NCI-H2081 treated with DMSO at 0.1 percent for 48 hours (cell line): ENCODE measurements at places on chromosomes 11 and 22.

DNA sequence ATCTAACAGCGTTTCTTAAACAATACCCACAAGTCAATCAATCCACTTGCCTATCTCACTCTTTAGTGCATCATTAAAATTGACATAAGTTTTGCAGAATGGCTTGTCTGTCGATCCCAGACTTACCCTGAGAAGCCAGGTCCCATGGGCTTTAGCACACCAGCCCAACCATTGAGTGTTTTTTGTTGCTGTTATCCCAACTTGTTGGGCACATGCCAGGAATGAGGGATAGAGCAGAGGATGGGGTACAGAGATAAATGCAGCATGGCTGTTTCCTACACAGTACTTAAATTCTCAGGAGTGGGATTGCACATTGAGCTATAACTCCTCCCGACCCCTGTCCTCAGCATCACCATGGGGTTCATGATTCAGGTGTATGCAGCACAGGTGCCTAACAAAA is 64.2 kb upstream of the RASSF10 start:
- no peak for DNase-seq

DNA sequence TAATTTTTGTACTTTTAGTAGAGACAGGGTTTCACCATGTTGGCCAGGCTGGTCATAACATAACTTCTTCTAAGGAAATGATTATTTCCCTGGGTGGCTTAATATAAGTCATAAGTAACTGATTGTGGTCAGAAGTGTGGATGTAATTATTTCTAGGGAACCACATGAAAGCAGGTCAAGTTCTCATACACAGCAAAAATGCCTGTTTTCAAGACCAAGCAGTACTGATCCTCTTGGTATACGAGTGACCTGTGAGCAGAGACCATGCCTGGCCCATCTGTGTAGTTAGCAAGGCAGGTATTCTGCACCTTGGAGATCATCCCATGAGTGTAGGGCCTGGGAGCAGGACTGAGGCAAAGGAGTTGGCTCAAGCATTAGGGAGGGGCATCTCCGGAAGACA is 32.5 kb upstream of the NUCB2 start:
- no peak for DNase-seq

- no peak for DNase-seq
These were observed 197.0 kb downstream of the PGR start for GRCh38 chr11:100932474-100933100.

- peak; percentile 48 for DNase-seq
These were observed 22.0 kb downstream of the ST14 start for GRCh38 chr11:130181295-130182272.

DNA sequence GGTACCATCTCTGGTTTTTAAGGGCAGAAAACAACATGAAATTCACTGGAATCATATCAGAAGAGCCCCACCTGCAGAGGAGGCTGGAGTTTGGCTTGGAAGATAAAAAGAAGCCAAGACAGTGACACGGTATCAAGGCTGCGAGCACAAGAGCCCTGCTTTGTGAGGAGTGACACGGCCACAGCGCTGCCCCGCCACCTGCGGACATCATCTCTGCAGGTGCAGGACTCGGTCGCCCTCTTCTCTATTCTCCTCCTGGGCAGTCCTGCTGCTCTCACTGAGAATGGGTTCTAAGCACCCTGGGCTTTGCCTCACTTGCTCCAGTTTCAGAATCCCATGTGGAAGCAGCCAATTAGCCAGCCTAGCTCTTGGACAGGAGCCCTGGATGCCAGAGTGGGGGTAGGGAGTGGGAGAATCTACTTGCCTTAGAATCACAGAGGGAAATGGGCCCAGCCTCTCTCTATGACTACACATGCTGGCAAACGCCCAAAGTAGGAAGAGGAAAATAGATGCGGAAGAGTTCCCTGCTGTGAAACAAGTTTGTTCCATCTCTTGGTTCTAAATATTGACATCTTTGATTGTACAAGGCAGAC is 17.1 kb downstream of the APOL4 start:
- DNase-seq = no peak

DNA sequence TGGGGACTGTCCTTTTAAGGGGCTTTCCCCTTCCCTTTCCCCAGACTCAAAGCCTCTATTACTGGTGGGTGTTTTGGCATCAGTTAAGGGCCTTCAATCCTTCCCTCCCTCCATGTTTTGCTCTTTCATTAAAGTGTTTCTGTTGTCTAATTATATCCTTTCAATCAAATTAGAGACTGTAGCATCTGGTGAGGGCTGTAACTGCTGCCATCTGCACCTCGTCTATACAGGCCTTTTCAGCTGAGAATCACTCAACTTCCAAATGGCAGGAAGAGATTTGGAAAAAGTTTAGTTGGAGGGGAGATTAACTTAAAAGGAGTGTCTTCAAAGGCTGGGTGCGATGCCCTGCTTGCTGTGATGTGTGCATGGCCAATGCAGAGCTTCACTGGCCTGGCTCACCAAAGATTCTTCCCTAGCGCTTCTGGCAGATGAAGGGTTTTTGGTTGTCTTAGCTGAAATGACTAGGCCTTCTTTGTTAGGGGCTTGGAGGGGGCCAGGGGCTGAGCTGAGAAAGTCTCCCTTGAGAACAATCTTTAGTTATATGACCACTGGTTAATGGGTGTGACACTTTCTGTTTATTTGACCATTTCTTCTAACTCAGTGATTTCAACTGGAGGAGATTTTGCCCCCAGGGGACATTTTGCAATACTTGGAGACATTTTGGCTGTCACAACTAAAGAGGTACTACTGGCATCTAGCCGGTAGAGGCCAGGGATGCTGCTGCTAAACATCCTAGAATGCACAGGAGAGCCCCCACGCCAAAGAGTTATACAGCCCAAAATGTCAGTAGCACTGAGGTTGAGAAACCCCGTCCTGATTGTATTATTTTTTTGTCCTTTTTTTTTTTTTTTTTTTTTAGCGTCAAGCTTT is 7.5 kb downstream of the KREMEN1 start:
- DNase-seq = no peak

DNA sequence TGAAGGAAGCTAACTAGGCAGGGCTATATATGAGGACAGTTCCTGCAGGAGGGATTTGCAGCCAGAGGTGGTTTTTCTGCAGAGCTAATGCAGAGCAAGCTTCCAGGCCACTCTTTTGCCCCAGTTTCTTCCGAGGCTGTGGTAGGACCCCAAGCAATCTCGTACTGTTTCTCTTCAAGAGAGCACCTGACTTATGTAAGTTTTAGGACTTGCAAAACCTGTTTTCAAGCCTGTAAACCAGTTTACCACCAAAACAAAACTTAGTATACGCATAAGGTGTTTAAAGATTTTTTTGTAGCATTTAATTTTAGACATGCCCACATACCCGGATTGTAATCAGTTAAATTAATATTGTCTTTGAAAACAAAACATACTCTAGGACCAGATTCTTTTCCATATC is 7.7 kb upstream of the APLP2 start:
- DNase-seq = no peak

GRCh38 chr11:12079726-12080556 is 30.4 kb upstream of the MICAL2 start:
- DNase-seq = no peak

- no peak for DNase-seq
These were observed 118.7 kb upstream of the LARGE1 start for GRCh38 chr22:34038801-34039555.

DNA sequence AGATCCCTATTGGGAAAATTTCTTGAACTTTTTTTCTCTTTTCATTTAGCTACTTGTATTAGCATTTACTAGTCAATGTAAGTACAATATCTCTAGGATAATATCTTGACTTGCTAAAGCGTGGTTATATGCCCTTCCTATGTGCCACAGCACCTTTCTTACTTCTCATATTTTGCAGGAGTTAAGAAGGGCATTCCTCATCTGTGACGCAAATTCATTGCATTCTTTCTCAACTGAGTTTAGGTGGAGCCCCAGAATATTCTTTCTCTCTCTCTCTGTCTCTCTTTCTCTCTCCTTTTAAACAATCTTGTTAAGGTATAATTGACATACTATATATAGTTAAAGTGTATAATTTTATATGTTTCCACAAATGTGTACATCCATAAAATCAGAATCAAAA is 266.1 kb downstream of the RAB38 start:
- DNase-seq = no peak

GRCh38 chr11:68009391-68010089 is 587 bp upstream of the ALDH3B1 start:
- no peak for DNase-seq

GRCh38 chr22:41048791-41049717 is 43.3 kb upstream of the EP300 start:
- DNase-seq = no peak

DNA sequence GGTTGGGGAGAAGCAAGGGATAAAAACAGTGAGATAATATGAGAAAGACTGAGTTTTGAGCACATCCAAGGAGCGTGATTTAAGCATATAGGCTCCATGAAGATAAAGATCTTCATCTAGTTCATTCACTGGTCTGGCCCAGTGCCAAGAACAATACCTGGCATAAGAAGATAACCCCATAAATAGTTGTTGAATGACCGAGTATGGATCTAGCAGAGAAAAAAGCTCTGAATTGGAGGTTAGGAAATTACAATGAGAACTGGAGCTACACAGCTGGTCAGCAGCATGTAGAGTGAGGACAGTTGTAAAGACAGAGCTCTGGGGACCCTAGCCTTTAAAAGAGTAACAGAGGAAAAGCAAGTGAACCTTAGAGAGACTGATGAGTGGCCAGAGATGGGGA is 33.0 kb upstream of the PAK1 start:
- DNase-seq = no peak

DNA sequence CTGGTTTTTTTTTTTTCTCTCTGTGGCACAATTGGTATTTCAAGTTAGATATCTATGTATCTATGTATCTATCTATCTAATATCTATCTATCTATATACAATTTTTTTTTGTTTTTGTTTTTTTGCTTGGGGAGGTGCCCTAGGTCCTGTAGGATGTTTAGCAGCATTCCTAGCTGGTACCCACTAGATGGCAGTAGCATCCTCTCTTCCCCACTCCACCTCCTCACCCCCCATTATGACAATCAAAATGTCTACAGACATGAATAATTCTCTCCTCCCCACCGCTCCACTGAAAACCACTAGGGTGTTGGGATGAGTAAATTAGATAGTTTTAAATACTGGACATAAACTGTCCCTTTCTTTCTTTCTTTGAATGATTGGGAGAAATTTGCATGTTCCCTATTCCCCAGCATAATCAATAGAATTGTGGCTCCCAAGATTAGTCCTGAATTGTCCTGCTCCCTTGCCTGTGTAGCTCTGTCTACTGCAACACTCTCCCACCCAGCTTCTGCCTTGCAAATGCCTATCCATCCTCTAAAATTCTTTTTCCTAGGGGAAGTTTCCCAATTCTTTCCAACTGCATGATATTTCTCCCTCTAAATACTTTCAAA is 1152.4 kb downstream of the LRRC4C start:
- DNase-seq = peak; percentile 6

GRCh38 chr11:61828629-61829407 is 718 bp downstream of the FADS2 start:
- no peak for DNase-seq

DNA sequence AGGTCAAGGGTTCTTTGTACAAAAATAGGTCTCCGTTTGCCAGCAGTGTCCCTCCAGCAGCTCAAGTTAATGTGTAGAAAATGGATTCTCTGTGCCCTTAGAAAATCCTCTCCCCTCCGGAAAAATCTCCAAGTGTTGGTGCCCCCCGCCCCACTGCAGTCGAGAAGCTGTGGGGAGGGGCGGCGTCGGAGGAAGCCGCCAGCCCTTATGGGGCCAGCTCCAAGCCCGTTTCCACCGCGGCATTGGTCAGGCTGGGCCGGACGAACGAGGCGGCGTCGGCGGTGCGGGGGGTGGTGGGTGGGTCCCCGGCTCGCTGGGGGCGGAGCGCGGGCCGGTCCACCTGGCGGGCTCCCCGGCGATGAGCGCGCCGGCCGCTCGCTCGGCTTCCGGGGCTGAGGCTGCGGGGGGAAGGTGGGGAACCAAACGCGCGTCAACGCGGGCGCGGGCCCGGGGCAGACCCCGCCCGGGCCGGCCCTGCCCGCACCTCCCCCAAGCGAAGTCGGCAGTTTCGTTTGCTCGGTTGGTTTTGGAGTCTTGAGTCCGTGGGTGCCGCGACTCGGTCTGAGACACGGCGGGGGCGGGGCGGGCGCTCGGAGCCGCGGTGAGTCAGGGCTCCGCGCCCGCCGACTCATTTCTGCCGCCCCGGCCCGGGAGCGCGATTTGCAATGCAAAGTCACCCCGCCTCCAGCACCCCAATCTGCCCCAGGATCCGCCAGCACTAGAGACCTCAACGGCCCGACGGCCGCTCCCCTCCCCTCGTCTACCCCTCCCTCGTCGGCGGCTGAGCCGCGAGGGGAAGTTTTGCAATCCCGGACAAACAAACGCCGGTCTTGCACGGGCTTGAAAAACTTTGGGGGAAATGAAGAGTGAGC is 1.4 kb downstream of the ASCL2 start:
- DNase-seq = no peak

- no peak for DNase-seq
These were observed 64.0 kb downstream of the CCDC81 start for GRCh38 chr11:86438685-86439084.

GRCh38 chr11:93051186-93051585 is 81.7 kb downstream of the MTNR1B start:
- DNase-seq = no peak

GRCh38 chr22:35008213-35008612 is 57.7 kb upstream of the ISX start:
- DNase-seq = no peak

- no peak for DNase-seq
These were observed 1078.0 kb downstream of the NTM start for GRCh38 chr11:132448334-132448995.

DNA sequence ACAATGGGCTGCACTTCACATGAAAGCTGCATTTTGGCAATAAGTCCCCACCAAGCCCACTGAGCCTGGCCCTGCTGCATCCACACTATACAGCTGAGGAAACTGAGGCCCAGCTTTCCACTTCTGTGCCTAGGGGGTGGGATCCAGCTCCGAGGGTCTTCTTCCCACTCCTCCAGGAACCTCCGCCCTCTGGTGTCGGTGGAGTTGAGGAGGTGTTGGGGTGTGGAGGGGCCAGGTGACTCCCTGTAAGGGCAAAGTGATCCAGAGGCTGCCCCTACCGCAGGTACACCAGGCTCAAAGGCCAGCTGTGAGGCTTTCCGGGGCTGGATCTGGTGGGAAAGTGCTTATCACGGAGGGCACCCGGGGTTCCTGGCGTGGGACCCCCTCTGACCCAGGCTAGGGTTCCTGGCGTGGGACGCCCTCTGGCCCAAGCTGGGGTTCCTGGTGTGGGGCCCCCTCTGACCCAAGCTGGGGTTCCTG is 125.0 kb downstream of the KCNQ1 start:
- no peak for DNase-seq

- DNase-seq = peak; percentile 68
These were observed 134.6 kb downstream of the CCDC34 start for GRCh38 chr11:27228232-27228905.
